Testis (tissue), 5 donors: ENCODE measurements at places on chromosomes 11 and 22. TPM values are rescaled to one million over a fixed set of nuclear protein-coding genes. Genes with fewer than 3 reads are reported as not detected.

Gene LRRN4CL
- 5.6 TPM for total RNA-seq

DNA sequence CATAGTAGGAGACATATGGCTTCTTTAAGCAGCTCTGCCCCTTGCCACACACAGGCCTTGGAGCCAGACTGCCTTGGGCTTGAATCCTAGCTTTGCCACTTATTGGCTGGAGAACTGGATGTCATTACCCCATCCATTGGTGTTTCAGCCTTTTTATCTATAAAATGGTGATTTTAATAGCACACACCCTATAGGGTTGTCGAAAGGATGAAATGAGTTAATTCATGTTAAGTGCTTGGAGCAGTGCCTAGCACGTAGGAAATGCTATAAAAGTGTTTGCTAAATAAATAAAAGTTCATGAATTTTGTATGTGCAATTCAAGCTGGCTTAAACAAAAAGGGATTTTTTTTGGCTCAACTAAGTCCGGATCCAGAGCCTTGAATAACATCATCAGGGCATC lies 120.7 kb downstream of the TIMP3 start:
- DNase-seq = no peak

Gene WBP2NL
- 31.8 TPM for total RNA-seq

Gene OR4A16
- total RNA-seq = 0.50 TPM

Gene MUC5B
- 0.87 TPM for total RNA-seq
